Activated naive CD4-positive, alpha-beta T cell treated with anti-CD3 and anti-CD28 coated beads, Interleukin-2, amount 10 ng/mL, durations not matched to agents 7 days and 5 days (primary cell): ENCODE measurements at places on chromosomes 5 and 9.

DNA sequence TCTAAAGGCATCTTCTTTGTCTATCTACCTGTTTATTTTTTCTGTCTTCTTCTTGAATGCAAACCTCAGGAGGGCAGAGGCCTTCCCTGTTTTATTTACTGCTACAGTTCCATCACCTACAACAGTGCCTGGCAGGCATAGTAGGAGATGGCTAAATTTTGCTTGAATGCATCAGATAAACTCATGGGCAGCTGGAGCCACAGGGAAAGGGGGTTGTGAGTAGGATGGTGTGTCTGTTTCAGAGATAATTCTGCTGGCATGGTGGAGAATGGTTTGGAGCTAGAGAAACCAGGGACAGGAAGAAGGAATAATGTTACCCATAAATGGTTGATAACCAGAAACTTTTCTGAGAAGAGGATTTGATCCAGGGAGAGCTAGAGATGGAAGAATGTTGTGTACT is 189.8 kb upstream of the BRINP1 start:
- DNase-seq: no peak

DNA sequence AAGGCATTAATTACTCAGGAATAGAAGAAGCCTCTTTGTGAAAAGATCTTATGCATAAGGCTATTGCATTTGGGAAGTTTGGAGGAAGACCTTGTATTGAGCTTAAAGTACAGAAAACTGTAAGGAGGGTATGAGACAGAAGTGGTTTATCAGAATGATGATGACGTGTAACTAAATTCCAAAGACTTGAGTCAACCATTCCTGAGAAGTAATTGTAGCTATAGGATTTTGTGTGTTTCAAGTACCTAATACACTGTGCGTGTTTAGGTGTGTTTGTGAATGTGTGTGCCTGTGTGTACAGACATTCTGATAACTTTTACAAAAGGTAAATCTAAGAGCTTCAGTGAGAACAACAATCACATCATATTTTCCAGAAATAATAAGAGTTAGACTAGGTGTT is 46.5 kb upstream of the IRX2 start:
- DNase-seq: no peak

DNA sequence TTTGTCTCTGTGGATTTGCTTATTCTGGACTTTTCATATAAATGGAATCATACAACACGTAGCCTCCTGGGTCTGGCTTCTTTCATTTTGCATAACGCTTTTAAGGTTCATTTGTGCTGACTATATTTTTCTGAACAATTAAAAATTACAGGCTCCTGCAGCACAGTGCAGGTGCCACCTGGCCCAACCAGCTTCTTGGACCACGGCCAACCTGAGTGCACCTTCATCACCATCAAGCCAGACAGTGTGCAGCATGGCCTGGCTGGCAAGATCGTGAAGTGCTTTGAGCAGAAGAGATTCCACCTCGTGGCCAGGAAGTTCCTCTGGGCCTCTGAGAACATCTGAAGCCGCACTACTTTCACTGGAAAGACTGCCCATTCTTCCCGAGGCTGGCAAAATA is 53.5 kb upstream of the COL15A1 start:
- no peak for DNase-seq

GRCh38 chr9:121757281-121757585 is 105.8 kb downstream of the DAB2IP start:
- no peak for DNase-seq
